ENCODE measurements at places on chromosomes 7 and 10.

GRCh38 chr10:60277656-60278055 is 112.0 kb downstream of the ANK3 start:
- DNase-seq: no peak

DNA sequence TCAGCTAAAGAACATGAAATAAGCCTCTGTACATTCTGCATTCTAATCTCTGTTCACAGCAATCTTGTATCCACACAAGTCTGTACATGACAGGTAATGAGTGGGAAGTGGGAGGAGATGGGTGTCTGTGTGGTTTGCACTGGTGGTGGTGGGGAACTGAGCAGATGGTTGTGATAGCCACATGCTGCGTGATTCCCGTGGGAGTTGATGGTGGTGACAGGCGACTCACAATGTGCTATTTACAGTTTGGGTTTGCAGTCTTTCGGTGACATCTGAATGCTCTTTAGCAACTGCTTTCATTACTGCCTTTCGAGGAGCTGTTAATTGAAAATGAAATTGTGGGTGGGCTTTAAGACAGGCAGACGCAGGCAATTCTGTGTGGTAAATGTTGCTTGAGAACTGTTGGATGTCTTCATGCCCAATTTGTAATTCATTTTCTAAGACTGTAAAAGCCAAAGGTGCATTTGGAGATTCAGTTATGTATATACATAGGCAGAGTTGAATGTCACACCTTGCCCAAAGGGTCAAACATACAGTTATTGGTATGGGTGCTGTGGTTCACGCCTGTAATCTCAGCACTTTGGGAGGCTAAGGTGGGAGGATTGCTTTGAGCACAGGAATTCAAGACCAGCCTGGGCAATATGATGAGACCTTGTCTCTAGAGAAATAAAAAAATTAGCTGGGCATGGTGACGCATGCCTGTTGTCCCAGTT is 308.2 kb downstream of the AUTS2 start:
- no peak for DNase-seq

DNA sequence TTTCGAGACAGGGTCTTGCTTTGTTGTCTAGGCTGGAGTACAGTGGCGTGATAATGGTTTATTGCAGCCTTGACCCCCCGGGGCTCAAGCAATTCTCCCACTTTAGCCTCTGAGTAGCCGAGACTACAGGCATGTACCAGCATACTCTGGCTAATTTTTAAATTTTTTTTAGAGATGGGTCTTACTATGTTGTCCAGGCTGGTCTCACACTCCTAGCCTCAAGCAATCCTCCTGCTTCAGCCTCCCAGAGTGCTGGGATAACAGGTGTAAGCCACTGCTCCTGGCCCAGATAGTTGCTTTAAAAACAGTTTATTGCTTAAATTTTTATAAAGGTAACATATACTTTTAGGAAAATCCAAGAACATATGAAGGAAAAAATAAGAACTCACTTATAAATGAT is 26.3 kb downstream of the NEURL1 start:
- no peak for DNase-seq

DNA sequence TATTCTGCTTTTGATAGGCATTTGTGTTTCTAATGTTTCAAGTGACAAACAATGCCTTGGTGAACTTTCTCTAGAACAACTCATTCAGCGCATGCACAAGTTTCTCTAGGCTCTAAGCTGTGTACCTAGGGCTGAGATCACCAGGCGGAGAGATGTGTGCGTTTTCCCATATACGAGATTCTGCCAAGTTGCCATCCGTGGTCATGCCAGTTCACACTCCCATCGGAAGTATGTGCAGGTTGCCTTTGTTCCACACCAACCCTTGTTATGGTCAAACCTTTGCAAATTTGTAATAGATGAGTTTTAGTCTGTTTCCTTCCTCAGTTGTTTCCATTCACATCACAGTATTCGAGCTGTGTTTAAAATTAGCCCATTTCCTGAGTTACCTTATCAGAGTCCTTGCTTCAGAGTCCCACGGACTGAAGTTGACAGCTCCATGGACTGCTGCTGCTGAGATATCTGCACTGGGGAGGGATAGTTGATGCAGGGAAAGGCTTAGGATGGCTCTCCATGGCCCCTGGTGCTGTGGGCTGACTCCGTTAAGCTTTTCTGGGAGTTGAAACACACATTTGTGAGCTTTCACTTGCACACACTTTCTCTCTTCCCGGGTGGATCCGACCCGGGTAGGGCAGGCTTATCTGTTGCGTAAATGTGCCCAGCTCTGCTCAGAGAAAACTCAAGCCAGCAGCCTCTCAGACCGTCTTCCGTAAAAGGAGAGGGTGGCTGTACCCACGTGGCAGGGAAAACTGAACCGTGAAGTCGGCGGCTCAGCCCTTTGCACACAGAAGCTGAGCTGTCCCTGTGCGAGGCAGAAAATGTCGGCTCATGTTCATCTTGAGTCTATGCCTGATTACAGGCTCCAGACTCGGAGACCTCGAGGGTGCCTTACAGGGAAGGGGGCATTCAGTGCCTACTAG is 49.4 kb downstream of the HK1 start:
- no peak for DNase-seq

DNA sequence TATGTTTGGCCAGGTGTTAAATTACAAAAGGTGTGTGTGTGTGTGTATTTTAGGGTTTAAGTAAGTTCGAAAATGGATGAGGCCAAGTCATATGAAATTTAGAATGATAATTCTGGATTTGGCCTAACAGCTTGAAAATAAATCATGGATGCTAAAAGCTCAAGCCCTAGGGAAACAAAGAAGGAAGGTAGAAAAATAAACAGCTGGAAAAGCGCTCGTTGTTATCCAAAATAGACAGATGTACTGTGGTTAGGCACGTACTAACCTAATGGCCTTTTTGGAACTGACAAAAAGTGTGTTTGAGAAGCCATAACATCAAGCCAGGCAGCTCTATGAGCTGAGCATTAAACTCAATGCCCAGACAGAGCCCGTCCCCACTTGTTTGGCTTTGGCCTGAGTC is 17.5 kb upstream of the PALS2 start:
- DNase-seq: no peak

DNA sequence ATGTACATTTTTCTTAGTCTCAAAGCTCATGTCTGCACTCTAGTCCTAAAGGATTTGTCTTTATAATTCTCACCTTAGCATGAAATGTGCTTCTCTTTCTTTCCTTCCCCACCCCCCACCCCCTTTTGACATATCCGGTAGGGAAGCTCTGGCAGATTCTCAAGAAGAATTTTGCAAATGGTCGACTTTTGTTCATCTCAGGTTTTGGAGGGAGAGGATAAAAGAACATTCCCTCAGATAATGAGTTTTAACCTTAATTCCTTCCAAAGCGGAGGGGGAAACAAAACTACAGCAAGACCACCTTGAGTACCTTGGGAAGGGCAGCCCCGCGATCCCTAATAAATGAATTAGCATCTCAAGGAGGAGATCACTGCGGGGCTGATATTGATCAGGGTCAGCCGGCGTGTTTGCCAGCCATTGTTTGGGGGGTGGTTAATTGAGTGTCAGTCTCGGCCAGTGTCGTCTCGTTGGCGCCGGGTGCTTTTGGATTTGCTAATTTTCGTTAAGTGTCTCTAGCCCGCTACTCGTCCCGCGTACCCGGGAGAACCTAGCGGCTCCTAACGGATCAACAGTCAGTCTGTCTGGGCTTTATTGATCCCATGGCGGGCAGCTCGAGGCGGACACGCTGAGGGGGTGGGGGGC is 874 bp upstream of the BAMBI start:
- no peak for DNase-seq

DNA sequence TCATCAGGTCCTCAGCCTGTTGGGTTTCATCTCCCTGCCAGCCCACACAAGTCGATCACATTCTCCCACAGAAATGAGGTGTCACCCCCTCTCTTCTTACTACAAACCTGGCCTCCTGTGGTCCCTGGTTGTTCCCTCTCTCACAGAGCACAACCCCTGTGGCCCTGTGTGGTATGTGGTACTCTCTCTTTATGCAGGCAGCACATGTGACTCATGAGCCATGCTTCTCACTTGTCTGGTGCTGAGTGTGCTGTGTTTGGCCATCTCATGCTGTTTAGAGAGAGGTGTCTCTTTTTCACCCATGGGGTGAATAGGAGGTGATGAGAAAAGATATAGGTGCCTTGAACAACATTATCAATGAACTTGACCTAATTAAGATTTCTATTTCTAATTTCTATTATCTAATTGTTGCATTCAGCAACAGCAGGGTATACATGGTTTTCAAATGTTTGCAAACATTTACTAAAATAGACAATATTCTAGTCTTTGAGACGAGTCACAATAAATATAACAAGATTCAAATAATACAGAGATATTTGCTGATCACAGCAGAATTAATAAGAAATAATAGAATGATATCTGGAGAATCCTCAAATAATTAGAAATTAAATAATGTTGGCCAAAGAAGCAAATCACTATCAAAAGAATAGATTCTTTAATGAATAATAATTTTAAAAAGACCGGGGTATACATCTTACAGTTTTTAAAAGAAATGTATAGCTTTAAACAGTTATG is 633.8 kb upstream of the IGFBP3 start:
- DNase-seq: no peak

DNA sequence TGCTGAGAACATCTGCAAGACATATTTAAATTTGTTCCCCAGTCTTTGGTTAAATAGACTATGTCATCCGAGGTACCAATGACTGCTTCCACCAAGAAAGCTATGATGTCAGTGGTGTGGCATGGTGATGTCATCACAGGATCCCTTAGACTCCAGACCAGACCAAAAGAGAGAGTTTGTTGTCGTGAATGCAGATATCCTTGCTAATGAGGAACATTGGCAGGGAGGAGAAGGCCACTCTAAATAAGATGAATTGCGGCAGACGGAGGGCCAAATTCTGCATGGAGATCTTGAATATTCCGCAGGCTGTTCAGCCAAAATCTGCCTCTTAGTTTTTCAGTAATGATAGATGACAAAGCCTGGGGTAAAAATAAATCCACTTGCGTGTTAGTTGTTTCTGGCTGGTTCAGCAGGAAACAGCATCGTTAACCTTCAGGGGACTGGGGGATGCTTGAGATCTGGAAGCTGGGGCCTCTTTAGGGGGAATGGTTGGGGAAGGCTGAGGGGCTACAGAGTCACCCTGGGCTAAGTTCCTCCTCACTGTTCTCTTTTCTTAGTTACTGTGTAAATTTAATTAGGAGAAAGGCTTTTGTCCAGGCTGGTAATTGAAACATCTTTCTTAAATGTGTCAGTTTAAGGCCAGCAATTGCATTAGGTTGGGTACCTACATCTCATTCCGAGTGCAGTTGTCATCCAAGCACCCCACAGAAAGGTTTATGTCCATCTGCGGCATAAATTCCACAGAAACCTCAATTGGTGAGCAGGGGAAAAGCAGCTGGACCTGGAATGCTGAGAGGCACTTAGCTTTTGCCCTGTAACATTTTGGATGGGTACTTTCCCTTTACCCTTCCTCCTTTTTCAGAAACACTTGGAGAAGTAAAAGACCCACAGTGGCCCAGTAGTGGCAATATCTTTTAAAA is 11.6 kb upstream of the CAMK1D start:
- DNase-seq: no peak

- DNase-seq: no peak
These were observed at the start of gene PLPP4 for GRCh38 chr10:120456626-120457430. Gene PLPP4 (plus strand): TSS chr10:120457227. CDS start chr10:120457306, 79 bp downstream.

GRCh38 chr7:158174947-158175346 is 412.7 kb downstream of the PTPRN2 start:
- no peak for DNase-seq

GRCh38 chr10:69846293-69846921 is 44.7 kb downstream of the COL13A1 start:
- no peak for DNase-seq

- no peak for DNase-seq
These were observed 6.1 kb upstream of the KEL start for GRCh38 chr7:142968229-142968628.

DNA sequence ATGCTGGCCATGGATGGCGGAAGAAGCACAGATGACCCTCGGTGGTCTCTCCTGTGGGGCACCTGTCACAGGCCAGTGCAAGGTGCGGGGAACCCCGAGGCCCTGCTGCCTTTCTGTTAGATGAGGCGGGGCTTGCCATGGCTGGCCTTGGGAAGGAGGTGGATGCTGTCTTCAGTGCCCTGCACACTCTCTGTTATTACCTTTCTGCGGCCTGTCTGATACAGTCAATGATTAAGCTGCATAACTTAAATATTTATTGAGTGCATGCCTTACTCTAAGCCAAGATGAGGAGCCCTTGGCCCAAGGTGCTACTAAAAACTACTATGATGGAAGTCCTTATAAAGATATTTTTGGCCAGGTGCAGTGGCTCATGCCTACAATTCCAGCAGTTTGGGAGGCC is 36.7 kb upstream of the MNX1 start:
- no peak for DNase-seq

DNA sequence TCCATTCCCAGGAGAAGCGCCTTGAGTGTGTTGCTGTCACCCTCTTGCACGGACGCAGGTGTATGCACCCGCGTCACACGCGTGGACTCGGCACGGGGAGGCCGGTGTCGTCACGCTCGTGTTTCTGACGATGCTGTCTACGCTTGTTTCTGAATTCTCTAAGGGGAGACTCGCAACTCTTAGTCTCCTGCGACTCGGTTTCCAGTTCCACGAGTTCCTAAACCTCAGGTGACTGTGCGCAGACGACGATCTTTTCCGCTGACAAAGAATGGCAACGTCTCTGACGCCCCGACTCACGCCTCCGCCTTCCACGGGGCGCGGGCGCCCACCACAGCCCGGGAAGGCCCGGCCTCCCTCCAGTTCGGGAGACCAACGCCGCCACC is 579 bp downstream of the IDI1 start:
- DNase-seq: no peak

- DNase-seq: no peak
These were observed 29.5 kb upstream of the ARHGAP22 start for GRCh38 chr10:48634198-48634983.

DNA sequence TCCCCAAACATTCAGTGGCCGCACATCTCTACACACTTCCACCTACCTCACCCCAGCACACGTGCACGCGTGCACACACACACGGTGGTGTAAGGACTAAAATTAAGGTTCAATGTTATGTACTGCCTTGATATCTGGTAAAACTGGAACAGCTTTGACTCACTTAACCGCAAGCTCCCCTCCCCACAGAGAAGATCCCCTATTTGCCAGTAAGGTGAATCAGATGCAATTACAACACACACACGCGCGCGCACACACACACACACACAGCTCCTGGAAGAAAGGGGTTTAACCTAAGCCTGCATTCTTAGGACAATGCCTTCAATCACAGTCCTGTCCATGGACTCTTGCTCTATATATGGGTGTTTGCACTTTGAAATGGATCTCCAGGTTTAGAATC is 25.5 kb upstream of the VPS41 start:
- no peak for DNase-seq

- DNase-seq: no peak
These were observed 16.8 kb downstream of the BBIP1 start for GRCh38 chr10:110901954-110902819.

DNA sequence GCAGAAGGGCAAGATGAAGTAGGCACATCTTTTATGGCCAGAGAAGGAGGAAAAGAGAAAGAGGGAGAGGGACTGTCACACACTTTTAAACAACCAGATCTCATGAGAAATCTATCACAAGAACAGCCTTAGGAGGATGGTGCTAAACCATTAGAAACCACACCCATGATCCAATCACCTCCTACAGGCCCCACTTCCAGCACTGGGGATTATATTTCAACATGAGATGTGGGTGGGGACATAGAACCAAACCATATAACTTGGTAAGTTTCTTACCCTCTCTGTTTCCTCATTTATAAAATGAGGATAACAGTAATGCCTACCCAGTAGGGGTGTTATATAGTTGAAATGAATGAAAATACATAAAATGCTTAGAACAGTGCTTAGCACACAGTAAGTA is 66.0 kb downstream of the CHCHD3 start:
- no peak for DNase-seq

- DNase-seq: no peak
These were observed 6.8 kb upstream of the ZCCHC24 start for GRCh38 chr10:79452174-79452611.

GRCh38 chr7:516606-517456 is 2.8 kb downstream of the PDGFA start:
- DNase-seq: no peak
